ENCODE measurements at places on chromosomes 11 and 22.
A peak's percentile ranks its signal among the peaks of the same experiment; 100 is the strongest.

GRCh38 chr11:9855579-9856287 is 191.9 kb downstream of the SWAP70 start:
- DNase-seq: no peak

GRCh38 chr22:46084943-46085827 is 65.1 kb upstream of the PPARA start:
- no peak for DNase-seq

- no peak for DNase-seq
Measured at GRCh38 chr11:36492724-36493304, 17.3 kb downstream of the TRAF6 start.

DNA sequence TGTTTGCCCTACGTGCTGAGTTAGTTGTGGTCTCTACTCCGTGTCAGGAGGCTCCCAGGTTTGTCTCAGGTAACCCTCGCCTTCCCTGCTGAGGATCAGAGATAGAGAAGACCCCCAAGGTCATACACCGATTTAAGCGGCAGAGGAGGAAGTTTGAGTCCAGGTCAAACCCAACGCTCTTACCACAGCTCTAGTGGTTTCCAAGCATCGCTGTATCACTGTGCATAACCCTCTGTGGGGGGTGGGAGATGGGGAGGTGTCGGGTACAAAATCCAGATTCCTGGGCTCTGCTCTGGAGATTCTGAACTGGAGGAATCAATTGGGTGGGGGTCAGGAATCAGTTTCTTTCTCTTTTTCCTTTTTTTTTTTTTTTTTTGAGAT is 627 bp downstream of the DNAJC4 start:
- DNase-seq: no peak

- no peak for DNase-seq
Measured at GRCh38 chr11:101863361-101863760, 51.4 kb upstream of the CEP126 start.

DNA sequence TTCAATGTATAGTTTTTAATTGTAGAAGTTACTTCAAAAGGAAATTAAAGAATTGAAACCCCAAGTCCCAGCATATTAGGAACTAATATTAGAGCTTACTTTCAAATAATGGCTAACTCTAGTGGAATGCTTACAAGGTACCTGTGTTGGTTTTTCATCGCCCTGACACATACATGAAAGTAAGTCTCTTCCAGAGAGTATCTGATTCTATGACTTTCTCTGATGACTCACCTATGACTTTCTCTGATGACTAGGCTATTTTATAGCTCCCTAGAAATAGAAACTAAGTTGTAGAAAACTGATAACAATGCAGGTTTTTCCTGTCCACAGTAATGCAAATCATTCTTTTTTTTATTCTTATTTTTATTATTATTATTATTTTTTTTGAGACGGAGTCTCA is 33.6 kb upstream of the MMP7 start:
- DNase-seq: no peak

GRCh38 chr11:69167916-69168691 is 12.4 kb downstream of the SMIM38 start:
- no peak for DNase-seq

DNA sequence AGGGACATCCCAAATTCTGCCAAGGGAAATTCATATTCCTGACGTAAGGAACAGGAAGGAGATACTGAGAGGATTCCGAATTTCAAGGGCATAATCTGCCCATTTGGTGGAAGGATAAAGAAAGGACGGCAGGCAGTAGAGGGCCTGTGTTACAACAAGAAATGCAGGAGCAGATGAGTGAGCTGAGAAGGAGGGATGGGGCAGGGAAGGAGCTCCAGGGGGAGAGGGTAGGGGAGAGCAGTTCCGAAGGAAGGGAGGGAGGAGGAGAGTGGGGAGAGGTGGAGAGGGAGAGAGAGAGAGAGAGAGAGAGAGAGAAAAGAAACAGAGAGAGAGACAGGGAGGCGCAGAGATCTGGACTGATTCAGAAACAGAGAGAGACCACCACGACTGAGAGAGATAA is 843 bp downstream of the OPCML start:
- DNase-seq: no peak

DNA sequence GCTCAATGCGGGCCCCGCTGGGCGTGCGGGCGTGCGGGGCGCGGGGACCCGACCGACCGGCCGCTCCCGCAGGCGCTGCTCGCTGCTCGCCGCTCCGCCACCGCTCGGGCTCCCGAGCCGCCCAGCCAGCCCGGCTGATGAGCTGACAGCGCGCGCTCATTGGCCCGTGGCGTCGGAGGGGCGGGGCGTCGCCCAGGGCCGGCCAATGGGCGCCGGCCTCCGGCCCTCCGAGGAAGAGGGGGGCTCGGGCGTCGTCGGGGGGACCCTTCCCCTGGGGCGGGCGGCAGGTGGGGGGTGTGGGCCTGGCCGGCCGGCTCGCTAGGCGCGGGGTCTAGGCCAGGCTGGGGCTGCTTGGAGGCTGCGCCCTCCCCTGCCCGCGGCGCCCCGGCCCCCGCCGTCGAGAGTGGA is at the start of gene SCUBE1:
SCUBE1 (minus strand) TSS at position 111 of the 408 bp plus-strand sequence. CDS start 111 bp downstream, outside the sequence.
- peak; percentile 90 for DNase-seq

- DNase-seq: no peak
Measured at GRCh38 chr11:101511065-101511464, 72.7 kb downstream of the TRPC6 start.

- DNase-seq: no peak
Measured at GRCh38 chr22:48889887-48890692, 937.6 kb downstream of the BRD1 start.

DNA sequence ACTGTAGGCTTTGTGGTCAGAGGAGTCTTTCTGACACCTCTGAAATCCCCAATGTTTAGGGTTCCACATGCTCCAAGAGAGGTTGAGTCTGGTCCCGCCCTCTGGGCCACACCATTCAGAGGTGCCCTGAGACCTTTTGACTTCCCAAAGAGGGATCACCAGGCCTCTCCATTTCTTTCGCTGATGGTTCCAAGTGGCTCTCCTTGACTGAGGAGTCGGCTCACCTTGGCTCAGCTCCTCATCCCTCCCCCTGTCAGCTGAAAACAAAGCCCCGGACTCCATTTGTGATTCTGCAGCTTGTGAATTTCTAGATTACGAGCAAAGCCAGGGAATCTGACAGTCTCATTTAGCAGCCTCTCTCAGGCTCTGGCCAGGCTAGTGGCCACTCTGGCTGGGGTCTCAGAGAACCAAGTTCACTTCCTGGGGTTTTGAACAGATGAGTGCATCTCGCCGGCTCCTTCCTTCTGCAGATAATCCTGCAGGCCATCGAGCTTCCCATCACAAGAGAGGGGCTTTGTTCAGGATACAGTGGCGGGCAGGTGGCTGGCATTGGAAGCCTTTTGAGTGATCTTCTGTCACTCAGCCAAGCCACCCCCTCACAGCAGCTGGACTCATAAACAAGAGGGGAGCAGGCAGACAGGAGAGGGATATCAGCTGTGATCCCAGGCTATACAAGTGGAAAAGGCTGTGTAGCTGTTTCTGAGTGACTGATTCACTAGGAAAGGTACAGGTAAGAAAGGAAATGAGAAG is 102.9 kb downstream of the TRIM29 start:
- DNase-seq: no peak

- DNase-seq: no peak
Measured at GRCh38 chr22:26431261-26431995, 2.4 kb downstream of the ASPHD2 start.

DNA sequence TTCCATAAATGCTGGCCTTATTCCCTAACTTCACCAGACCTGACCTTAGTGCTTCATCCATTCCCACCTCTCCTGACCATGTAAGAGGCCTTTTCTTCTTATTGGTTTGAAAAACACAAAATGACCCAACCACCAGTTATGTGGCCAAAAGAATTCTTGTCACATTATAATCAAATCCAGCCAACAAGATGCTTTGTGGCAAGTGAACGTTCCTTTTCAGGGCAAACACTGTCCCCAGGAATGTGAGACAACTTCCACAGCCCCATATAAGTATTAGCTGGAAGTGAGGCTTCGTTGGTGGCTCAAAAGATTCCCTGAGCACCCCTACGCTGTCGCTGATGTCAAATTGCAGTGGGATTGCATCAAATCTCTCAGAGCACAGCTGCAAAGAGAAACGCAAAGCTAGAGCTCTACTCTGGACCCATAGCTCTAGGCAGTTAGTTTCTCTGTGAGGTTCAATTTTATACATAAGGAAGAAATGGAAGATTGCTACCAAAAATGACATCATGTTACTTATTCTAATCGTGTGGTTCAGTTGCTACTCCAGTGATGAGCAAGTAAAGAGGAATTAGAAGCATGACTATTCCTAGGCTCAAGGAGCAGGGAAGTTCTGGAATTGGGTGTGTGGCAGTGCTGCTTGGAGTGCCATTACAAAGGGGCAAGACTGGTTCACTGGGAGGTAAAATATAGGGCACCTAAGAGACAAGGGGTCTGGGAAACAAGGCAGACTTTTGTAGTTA is 26.1 kb downstream of the GLYATL1 start:
- no peak for DNase-seq

GRCh38 chr11:73466643-73467042 is 90.4 kb downstream of the RELT start:
- no peak for DNase-seq

DNA sequence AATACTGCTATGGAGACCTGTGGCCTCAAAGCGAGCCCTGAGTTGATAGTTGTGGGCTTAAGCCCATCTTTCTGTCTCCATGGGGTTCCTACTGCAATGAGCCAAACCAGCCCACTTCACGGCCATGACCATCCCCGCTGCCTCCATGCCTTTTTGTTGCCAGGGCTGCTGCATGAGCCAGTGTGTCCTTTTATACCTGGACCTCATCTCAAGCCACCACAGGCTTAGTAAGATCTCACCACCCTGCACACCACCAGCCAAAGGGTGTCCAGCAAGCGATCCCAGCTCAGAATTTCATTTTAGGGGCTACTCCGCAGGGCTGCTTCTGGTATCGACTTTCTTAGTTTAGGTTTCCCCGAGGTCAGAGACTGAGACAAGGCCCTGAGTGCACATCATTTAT is 8.3 kb downstream of the TP53AIP1 start:
- no peak for DNase-seq

GRCh38 chr11:58979222-58979621 is 39.9 kb downstream of the GLYATL1 start:
- no peak for DNase-seq

All from HuH-7 (cell line).